ENCODE measurements at places on chromosomes 7 and 10.

DNA sequence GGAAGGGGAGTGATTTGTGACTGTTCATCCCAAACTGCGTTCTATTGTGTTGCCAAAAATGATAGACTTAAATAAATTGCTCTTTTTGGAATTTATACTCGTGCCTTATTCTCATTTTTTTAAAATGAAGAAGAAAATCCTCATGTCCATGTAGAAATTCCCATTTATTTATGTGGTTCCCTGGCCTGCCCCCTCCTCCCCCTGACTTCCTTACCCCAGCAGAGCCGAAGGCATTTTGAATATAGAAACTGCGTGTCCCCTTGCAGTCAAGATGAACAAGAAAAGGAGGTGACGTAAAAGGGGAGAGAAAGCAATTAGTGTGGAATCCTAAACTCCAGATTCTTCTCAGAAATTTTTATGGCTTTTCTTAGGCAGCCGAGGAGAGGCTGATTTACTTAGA, 126.1 kb downstream of the FAM204A start:
- DNase-seq: no peak

DNA sequence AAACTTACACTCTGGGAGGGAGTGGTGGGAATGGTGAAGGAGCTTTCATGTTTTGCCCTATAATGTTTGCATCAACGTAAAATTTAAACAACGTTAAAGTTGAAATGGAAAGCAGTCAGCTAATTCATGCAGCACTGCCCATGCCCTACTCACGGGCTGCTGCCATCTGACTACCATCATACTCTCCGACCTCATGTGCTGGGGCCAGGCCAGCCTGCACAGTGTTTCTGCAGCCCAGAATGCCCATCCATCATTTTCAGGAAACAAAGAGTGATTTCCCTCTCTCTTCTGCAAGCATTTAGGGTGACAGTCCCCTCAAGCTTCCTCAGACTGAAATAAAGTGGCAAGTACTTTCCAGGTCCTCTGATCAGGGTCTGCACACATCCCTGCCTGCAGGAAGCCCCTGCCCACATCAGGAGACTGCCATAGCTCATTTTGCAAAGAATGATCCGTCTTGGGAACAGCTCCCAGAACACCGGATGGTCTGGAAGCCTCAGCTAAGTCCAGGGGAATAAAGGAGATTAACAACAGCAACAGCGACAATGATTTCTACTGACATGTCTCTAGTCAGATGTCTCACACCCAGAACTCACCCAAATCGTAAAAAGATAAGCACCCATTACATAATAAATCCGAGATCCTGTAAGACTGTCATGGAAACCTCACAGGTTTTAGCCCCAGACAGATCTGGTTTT, 40.3 kb downstream of the ARHGAP22 start:
- DNase-seq: no peak

DNA sequence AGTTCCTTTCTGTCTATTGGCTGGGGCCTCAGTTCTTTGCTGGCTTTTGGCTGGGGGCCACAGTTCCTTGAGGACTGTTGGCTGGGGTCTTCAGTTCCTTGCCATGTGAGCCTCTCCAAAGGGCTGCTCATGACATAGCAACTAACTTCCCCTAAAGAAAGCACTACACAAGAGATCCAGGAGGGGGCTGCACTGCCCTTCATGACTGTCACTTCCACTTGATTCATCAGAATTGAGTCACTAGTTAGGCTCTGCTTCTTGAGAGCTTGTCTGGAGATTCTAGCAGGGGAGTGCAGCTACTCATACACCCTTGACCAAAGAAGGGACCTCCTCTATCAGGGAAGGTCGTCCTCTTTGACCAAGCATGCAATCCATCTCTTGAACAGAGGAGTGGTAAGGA, 38.0 kb upstream of the MKX start:
- no peak for DNase-seq

DNA sequence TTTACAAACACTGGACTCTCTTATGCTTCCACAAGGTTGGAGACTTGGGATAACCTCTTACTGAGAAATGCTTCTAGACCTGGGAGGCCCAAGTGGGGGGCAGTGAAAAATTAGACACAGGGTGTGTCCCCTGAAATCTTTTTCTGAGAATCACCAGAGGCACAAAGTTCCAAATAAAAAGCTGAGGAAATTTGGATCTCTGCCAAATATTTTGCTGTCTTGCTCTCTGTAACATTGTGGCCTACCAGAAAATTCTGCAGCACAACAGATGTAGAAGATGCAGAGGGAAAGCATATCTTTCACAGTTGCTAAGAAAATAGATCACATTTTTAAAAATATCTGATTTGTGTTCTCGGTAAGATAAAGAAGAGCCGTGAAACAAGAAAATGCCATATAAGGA, 849.4 kb downstream of the CCSER2 start:
- DNase-seq: no peak

DNA sequence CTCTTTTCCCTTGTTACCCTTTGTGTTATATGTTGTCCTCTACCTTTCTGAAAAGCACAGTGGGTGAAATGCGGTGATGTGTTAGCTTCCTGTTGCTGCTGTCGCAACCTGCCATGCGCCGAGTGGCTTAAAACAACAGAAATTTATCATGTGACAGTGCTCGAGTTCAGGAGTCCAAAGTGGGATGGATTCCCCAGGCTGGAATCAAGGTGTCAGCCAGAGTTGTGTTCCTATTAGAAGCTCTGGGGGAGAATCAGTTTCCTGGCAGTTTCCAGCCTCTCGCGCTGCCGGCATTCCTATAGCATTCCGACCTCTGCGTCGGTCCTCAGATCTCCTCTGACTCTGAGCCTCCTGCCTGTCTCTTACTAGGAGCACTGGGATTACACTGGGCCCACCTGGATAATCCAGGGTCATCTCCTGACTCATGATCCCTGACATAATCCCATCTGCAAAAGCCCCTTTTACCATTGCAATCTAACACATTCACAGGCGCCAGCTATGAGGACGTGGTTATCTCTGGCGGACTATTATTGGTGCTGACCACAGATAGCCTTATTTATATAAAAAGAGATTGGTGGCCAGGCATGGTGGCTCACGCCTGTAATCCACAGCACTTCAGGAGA, 207.5 kb downstream of the CUX1 start:
- peak; percentile 15 for DNase-seq

- no peak for DNase-seq
Measured at GRCh38 chr7:117412946-117413559, 14.2 kb downstream of the ASZ1 start.

Measured in transverse colon (tissue), 4 donors.